ENCODE measurements at places on chromosomes 11 and 22.
A peak's percentile ranks its signal among the peaks of the same experiment; 100 is the strongest.

DNA sequence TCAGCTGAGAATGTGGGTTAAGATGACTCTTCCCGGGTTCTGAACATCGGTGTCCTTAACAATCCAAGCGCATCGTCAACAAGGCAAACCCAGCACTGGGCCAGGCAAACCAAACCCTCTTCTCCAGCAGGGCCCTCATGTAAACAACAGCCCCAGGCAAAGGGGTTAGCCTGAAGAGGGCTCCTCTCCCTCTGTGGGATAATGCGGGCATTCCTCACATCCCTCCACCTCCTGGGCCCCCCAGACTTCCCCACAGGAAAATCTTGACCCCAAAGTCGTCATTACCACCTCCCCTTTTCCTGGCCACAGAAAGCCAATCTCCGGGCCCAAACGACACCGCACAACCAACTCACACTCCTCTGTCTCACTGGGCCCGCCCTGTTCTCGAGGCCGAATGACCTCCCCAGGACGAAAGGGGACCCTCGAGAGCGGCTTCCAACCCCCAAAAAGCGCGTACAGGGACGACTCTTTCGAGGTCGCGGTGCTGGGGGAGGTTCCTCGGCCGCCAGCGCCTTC is 566 bp downstream of the DDB1 start:
- DNase-seq, result no peak

DNA sequence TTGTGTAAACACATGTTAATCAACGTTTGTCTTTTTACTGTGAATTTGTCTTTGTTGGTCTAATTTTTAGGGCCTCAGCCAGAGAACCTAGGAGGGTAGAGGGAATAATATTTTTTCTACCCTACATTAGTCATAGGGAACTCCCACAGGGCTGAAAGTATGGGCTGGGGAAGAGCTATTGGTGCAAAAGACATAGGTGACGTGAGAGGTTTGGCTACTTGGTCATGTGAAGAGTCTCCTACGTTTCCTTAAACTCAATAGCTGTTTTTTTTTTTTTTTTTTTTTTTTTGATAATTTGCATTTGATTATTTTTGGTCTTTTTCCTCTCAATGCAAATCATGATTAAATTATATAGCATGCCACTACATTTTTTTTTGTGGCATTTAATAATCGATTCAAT is 15.9 kb upstream of the MMP7 start:
- no peak for DNase-seq

DNA sequence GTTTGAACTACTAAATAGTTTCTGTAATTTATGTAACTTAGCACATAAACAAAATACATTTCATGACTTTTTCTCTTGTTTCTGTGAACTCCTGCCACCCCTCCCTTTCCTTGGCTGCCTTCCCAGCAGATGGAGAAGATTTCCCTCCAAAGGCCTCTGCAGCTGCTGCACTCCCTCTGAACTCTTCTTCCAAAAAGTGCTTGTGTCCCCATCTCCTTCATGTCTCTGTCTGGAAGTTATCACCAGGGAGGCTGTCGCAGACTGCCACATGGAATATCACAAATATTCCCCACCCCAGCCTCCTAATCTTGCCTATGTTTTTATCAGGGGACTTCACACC is 1068.3 kb downstream of the OPCML start:
- no peak for DNase-seq

DNA sequence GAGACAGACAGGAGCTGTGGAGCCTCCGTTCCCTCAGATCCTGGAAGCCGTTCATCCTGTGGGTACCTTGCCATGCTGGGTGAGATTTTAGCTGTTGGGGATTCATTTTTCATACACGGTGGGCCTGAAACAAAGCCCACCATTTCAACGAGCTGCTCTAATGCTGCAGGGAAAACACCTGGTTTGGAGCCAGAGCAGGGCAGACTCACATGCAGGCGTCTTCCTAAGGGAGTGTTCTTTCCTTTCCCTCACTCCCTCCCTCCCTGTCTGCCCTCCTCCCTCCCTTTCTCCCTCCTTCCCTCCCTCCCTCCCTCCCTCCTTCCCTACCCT is 52.5 kb downstream of the CD6 start:
- DNase-seq, result no peak

DNA sequence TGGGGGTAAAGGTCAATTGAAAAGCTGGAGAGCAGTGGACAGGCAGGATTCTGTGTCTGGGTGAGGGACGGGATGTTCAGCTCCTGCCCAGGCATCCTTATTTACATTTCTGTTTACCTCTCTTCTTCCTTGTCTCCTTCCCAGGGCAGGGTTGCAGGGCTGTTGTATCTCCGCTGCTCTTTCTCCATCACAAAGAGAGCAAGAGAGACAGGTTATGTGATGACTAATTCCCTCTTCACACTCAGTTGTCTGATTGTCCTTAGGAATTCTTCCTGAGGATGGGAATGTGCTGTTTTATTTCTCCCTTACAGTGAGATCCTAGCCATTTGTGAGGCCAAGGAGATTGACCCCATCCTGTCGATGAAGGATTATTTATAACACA is 104.9 kb downstream of the VPREB1 start:
- no peak for DNase-seq

GRCh38 chr11:3101921-3102640 is 44.9 kb upstream of the CARS1 start:
- no peak for DNase-seq

- DNase-seq, result no peak
These were observed 7.2 kb downstream of the LMNTD2 start for GRCh38 chr11:553083-553987.

DNA sequence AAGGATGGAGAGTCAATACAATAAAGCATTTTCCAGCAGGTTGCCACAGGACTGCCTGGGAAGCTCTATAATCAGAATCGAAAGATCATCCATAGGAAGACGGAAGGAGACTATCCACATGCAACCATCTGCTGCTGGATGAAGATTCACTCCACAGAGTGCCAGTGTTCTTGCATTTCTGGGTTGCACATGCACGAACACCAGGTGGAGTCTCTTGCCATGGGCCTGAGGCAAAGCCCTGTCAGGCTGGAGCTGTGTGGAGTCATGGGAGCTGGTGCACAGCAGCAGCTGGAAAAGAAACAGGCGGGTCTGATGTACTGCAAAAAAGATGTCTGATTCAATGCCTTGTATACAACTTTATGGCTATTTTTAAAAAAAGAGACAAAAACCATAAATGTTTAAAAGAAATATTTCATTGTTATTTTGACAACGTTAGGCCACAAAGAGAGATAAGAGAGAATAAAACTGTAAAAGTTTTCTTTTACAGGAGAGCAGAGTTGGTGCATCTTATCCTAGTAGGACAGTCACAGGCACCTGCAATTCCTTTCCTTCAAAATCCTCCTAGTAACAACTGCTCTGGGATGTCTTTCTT is 12.9 kb upstream of the FAT3 start:
- peak; percentile 5 for DNase-seq

DNA sequence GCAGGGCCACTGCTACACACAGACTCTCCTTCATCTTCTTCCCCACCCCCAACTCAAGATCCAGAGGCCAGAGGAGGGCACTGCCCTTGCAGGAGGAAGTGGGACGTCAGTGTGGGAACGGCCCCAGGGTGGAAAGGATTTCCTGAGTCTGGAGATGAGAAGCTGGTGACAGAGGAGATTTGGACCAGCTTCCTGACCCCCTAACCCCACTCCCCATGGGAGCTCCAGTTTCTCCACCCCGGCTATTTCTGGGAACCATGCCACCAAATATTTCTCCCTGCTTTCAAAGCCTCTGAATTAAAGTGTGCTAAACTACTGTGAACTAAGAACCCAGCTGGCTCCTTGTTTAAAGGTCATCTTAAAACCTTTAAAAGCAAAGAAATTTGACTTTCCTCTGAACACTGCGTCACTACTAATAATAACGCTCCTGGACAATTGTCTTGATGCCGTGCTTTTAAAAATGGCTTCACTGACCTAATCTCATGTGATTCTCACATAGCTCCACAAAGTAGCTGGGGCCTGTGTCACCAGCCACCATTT is 46.6 kb downstream of the CWC15 start:
- DNase-seq, result no peak

- no peak for DNase-seq
These were observed 10.4 kb downstream of the ATXN10 start for GRCh38 chr22:45682064-45682463.

- DNase-seq, result no peak
These were observed 12.2 kb downstream of the CABIN1 start for GRCh38 chr22:24023204-24023789.

DNA sequence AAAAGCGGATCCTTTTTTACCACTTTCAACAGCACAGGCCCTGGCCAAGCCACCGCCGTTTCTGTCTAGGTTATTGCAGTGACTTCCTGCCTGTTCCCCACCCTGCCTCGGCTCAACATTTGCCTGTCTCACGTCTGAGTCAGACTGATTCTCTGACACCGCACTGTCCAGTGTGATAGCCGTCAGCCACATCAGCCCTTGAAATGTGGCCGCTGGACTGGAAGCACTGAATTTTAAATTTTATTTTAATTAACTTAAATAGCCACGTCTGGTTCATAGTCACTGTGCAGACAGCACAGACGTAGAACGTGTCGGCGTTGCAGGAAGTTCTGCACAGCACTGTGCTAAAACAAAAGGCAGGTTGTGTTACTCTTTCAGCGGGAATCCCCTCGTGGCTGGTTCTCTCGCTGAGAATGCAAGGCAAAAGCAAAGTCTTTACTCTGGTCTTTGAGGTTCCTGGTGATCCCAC is 56.3 kb upstream of the ADSL start:
- no peak for DNase-seq

DNA sequence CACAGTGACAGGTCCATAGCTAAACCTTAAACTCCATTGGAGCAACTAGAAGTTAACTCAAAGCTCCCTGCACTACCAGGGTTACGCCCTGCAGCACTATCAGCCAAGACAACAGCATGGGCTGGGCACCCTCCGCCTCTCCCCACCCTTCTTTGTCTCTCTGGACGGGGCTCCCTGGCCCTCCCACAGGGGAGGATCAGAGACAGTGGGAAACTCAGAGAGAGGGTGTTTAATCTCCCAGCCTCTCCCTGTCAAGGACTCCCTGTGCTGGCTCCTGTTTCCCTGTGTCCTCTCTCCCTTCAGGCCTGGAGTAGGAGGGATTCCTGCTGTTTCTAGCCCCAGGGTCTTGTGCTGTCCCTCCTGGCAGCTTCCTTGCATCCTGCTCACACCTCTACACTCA is 56.9 kb upstream of the CSNK2A3 start:
- DNase-seq, result no peak

GRCh38 chr11:64742087-64742888 is 1.7 kb downstream of the RASGRP2 start:
- no peak for DNase-seq

DNA sequence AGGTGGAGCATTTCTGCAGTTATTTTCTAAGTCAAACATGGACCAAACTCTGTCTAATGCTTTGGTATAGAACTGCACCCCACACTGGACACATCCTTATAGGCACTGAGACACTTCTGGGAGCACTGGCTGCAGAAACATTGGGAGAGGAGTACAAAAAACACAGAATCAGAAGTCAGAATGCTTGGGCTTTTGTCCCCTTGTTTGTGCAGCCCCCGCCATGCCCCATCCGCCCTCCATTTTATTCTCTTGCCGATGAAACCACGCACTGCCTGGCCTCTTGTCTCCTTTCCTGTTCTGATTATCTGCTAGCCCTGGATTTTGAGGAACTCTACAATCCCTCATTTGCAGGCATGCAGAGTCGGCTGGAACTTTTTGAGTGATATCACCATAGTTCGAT is 1201.2 kb downstream of the TBC1D22A start:
- DNase-seq, result no peak

All from caudate nucleus (tissue), 63 donors.